NCI-H2081 treated with DMSO at 0.1 percent for 48 hours (cell line): ENCODE measurements at places on chromosomes 2 and 18.

- no peak for DNase-seq
These were observed 191.8 kb downstream of the LPIN1 start for GRCh38 chr2:11938196-11938595.

GRCh38 chr2:178205853-178206521, 11.7 kb downstream of the OSBPL6 start:
- DNase-seq = no peak

DNA sequence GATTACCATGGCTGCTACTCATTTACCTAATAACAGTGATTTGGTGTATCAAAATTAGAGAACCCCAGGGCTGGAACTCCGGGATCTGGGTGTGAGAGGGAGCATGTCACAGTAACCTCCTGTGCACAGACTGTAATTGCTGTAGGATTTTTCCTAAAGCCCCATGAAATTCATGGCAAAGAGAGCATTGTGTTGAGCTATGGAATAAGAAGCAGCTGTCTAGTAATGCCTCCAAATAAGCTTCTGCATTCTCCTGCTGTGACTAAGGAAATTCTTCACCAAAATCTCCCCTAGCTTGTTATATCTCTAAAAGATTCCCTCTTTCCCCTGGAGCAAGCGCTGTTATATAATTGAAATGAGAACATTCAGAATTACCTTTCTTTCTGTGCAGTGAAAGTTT, 158.1 kb upstream of the SPATS2L start:
- no peak for DNase-seq

- DNase-seq = peak; percentile 89
These were observed 117.6 kb downstream of the CAMKMT start for GRCh38 chr2:44479127-44479887.

DNA sequence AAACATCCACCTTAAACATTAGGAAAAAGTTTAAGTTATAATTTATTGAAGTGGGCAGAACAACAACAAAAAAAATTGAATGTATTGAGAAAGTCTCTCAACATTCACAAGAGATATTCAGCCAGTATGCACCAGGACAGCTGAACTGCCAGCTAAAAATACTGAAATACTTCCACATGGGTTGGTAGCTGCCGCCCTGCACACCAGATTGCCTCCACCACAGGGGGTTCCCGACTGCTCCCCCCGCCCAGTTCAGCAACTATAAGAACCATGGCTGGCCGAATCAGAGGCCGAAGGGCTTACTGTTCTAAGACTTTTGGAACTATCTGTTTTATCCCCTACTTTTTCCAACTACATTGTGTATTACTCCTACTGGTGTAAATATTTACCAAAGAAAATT, 150.0 kb upstream of the LRP1B start:
- no peak for DNase-seq

DNA sequence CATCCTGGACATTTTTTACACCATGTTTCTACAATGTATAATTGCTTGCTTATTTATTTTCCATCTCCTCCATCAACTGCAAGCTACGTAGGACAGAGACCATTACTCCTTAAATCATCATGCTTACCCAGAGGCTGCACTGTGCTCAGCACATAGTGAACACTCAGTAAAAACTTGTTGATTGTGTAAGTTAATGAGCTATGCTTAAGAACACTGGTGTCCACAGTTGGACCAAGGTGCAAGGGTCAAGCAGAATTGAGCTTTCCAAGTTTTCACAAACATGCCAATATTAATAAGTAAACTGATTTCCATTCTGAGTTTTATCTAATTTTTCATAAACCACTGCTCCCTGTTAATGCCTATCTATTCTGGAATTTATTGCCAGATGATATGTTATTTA, 464.2 kb upstream of the TCF4 start:
- no peak for DNase-seq

- no peak for DNase-seq
These were observed 70.3 kb downstream of the TPO start for GRCh38 chr2:1483551-1483950.

GRCh38 chr2:39676342-39676741, 10.6 kb downstream of the TMEM178A start:
- no peak for DNase-seq

- DNase-seq = no peak
These were observed 826 bp downstream of the KCNE4 start for GRCh38 chr2:223052548-223053483.

DNA sequence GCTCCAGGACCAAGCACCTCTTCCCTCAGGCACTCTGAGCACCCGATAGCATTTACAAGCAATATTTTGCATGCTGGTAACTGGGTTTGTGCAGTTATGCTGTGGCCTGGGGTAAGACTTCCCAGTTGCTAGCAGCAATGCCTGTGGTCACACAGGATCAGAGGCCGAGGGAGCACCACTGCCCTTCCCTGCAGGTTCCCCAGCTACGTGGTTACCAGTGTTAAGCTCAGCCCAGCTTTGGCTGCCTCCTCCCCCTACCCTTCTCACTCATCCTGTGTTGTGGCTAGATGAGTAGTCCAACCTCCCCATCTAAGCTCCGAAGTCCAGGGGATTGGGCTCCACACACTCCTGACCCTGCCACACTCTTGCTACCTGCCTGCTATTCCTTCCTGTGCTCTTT, 141.1 kb downstream of the CELF4 start:
- no peak for DNase-seq

DNA sequence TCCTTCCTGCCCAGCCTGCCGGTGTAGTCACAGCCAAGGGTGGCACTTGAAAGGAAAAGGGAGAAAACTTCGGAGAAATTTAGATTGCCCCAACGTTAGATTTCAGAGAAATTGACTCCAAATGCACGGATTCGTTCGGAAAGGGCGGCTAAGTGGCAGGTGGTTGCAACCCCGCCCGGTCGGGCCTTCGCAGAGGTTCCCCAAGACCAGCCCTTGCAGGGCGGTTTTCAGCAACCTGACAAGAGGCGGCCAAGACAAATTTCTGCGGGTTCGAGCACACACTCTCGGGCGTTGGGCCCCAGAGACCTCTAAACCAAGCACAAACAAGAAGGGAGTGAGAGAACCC, 4.8 kb downstream of the ONECUT2 start:
- DNase-seq = no peak

DNA sequence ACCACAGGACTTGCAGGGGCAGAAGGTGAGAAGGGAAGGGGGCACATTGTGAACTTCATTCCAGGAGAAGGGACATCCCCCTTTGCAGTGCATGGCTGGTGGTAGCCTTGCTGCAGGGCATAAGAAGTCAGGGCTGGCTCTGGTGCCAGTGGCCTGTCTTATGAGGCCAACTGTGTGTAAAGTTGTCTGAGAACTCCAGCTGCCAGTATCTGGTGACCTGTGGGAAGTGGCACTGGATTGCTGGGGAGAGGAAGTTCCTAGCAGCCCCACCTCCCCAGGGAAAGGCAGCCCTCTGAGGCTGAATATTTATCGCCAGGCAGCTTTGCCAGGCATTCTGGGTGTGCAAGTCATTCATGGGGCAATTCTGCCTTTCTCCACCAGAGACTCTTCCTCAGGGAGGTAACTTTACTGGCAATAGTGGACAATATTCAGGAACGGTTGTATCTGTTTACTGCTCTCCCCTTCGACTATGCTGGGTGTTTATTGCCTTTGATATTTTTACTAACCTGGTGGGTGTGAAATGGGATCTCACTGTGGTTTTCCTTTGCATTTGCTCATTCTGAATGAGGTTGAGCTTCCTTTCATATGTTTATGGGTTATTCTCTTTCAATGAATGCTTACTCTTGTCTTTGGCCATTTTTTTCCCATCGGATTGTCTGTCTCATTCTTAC, 12.3 kb downstream of the TRPM8 start:
- DNase-seq = no peak

DNA sequence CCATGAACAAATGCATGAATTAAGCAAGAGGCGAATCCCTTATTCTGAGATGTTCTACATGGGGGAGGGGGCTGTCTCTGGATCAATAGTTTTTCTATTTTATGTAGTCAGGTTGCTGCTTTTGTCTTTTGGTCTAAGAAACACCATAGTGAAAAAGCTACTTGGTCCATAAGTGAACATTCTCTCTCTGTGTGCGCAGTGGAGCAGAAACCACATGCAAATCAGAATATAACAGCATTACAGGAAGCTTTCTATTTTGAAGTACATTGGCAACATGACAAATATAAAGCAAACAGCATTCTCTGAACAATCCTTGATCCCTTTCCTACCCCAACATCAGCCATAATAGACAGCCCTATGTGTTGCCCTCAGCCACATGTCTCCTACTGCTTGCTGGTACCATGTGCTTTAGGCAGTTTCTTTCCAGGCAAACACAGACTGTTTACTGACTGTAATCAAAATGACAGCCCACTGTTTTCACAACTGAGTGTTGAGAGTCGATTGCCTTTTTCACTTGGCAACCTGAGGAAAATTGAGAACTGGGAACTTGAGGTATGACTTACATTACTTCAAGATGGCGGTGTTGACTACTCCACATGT, 10.6 kb downstream of the SCN3A start:
- DNase-seq = peak; percentile 97

DNA sequence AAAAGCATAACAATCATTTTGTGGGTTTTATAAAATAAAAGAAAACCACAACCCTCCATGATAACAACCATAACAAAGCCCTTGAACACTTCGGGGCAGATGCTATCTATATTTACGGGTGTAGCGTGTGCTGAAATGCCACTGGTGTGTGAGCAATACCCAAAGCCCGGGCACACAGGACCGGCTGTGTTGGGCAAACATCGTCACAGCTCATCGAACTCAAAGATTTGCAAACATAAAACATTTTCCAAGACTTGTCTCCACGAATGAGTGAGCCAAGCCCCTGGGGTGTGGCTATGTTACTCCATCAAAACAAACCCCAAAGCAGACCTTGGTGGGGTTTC, 290.2 kb downstream of the LPIN1 start:
- no peak for DNase-seq

- no peak for DNase-seq
These were observed 35.2 kb upstream of the TTC32 start for GRCh38 chr2:19937004-19937403.

DNA sequence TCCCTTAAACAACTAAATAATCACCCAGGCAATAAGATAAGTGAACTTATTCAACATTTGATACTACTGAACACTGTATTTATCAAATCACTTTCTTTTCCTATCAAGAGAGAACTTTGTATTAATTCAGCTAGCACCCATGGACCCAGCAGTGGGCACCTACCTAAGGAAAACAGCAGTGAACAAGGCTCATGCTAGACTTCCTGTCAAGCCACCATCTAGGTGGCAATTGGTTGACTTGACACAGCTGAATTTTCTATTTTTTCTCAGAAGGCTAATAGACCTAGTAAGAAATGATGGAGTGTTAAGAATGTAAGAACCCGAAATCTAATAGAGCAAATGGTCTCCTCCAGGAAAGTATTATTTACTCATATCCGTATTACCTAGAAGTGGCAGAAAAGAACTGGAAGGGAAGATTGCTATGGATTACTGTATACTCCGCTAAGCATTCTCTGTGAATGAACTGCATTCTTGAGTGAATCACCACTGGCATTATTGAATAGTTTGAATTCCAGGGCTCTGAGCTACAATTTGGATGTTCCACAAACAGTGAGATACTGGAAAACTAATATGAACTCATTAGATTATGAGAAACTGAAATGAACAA, 988.2 kb upstream of the CDH2 start:
- no peak for DNase-seq

GRCh38 chr2:233267516-233268245, 16.2 kb downstream of the ATG16L1 start:
- DNase-seq = no peak

GRCh38 chr18:32542221-32542798, 71.6 kb upstream of the GAREM1 start:
- DNase-seq = no peak

- DNase-seq = no peak
These were observed 120.4 kb downstream of the MAP3K20 start for GRCh38 chr2:173196080-173196479.

DNA sequence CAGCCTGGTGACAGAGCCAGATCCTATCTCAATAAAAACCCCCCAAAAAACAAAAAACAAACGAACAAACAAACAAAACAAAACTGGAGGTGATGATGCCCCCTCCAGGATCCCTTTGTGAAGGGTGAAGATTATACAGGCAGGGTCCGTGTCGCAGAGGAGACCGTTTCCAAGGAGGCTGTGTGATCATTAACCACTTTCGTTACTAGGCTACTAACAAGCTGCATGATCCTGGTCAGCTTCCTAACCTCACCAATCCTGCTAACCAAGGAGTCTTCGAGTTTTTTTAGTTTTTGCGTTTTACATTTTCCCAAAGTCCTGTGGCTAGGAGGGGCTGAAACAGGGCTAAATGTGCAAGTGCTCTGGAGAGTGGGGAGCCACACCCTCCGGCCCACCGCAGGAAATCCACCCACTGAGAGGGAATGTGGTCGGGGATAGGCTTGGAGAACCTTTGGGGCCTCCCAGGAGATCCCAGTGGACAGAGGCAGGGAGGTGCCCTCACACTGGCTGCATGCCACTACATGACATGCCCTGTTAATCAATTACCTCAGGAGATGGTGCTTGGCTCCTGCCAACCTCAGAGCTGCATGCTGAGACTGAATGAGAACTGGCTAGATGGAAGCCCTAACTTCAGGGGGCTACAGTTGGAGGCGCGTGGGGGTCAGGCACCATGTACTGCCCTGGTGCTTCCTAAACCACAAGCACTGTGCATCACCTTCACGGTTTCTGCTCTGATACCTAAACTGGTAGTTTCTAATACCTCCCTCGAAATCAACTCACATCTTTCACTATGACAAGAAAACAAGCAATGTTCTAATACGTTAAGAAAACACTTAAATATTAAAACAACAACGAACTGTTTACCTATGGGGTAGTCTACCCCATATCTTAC, 67.5 kb upstream of the RGPD5 start:
- no peak for DNase-seq

DNA sequence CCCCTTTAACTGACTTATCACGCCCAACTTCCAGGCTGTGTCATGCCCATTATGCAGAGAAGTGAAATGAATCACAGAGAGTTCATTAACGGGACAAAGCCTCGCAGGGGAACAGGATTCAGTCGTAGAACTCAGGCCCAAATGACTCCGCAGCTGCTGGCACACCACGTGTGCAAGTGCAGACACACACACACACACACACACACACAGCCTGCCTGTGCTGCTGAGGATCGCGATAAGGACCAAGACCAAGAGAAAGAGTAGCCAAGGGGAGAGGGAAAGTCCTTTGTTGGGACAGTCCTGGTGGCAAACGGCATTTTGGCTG, 90.0 kb upstream of the TAF1B start:
- DNase-seq = no peak

DNA sequence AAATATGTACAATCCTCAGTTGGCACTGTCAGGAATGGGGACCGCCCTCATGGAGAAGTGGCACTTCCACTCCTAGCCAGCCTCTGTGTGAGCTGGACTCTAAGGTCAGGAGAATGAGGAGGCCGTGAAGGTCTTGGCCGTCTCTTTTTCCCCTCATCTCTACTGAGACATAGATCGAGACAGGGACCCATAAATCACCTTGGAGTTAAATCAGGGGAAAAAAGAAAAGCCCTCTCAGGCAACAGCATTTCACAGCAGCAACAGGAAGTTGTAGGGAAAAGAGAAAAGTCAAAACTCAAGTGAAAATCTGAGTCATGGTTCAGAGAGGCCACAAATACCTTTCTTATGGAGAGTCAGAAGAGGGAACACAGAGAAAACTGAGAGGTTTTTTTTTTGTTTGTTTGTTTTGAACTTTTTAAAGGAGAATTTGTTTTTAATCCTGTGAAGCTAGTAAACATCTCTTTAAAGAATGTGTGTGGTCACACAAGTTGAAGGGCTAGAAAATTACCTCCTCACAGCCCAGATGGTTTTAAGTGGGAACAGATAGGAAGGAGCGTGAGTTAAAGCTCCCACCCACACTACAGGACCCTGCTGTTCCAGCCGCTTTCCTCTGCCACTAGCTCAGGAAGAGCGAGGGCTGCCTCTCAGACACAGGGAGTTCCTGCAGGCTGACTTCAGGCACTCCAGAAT, 30.6 kb upstream of the CYP1B1 start:
- no peak for DNase-seq

GRCh38 chr18:74351354-74351753, 35.7 kb downstream of the C18orf63 start:
- DNase-seq = no peak
